ENCODE measurements at places on chromosomes 11 and 22.

GRCh38 chr11:78190871-78191538 is 2.3 kb downstream of the USP35 start:
- no peak for DNase-seq

GRCh38 chr11:84310268-84310667 is 1024.1 kb upstream of the CCDC90B start:
- DNase-seq: no peak

DNA sequence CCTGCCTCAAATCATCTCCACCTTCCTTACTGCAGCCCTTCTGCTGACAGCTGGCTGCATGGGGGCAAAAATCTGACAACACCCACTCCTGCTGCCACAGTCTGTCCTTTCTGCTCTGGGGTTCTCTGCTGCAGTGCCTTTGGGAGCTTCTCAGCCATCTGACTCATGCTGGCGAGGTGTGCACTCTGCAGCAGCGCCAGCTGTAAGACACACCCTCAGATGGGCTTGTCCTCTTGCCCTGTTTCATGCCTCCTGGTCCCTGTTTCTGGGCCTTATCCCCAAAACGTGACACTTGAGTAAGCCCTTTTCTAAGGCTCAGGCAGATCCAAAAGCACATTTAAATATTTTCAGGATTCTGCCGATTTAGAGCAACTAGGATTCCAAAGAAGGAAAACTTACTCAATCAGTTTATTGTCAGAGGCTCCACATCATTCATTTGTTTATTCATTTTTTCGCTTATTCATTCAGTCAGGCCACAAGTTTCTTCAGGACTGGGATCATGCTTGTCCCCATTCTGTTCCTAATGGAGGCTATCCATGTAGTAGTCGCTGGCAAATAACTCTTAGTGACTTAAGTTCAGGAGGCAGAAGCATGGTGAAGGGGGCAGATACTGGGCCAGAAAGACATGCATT is 60.2 kb downstream of the SMIM38 start:
- DNase-seq: no peak

DNA sequence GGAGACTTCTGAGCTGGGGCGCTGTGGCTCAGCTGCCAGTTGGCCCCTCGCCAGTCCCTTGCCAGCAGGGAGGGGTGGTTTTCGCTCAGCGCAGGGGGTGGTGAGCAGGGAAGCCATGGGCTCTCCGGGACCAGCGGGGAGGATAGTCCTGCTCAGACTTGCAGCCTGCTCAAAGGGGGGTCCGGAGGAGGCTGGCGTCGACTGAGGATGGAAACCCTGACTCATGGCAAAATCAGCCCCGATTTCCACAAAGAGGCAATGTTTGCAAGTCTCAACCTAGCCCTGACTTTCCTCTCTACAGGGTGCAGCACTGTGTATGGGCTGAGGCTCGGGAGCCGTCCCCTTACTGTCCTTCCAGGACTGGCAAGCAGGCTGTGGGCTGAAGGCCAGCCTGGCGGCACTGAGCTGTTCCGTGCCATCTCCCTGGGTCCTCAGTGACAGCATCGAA is 35.1 kb downstream of the FBLN1 start:
- no peak for DNase-seq

GRCh38 chr11:64742889-64743590 is 902 bp downstream of the RASGRP2 start:
- peak; percentile 71 for DNase-seq

GRCh38 chr11:35968386-35969088 is 24.7 kb downstream of the LDLRAD3 start:
- DNase-seq: no peak

DNA sequence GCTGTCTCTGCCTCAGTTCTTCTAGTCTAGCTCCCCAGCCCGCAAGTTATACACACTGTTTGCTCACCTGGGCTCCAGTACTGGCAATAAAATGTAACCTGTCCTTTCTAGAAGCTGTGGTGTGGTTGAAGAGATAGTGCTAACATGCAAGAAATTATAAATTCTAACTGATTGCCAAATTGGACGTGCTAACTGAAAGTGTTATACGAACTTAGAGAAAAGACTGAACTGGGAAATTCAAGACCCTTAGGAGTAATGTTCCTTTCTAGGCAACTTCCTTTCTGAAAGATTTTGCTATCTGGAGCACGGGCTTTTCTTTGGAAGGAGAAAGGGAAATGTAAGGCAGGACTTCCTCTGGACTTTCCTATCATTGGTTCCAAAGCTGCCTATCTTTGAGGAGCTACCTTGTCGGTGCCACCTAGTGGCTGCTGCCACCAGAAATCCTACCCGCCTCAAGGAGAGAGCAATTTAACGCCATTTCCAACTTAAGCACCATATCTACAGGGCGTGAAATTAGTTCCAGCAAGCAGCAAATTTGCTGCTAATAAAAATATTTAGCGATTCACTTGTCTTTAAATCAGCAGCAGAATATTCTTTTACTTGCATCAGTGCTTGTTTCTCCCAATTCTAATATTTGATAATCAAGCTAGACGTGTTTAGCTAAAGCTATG is 12.7 kb upstream of the TMEM218 start:
- no peak for DNase-seq

DNA sequence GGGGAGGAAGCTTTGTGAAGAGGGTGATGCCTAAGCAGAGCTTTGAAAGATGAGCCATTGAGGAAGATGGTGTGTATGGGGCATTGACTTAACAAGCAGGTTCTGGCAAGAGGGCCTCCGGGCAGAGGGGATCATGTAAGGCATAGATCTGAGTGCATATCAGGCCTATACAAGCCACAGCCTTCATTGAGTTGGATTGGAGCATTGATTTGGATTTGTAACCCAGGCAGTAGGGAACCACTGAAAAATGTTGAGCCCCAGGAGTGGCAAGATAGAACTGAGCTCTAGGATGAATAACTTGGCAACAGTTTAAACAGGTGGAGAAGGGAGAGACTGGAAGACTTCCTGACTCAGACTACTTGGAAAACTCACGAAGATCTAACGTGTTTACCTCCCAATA is 21.4 kb downstream of the PANX1 start:
- no peak for DNase-seq

- DNase-seq: no peak
These were observed 26.7 kb upstream of the PICK1 start for GRCh38 chr22:38030311-38031133.

DNA sequence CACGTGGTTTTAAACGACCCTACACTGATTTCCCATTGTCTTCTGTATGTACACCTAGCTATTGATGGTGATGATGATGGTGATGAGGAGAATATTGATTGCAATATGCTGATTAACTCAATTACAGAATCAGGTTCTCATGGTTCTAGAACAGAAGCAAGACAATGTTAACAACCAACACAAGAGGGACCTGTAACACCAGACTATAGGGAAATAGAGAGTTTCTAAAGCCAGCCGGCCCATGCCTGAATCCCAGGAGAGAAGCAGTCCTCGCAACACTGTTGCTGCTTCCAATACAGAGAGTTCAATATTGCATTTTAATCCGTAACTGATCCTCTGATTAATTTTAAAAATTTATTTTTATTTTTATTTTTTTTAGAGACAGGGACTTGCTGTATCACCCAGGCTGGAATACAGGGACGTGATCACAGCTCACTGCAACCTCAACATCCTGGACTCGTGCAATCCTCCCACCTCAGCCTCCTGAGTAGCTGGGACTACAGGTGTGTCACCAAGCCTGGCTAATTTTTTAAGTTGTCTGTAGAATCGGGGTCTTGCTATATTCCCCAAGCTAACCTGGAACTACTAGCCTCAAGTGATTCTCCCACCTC is 22.2 kb upstream of the UBASH3B start:
- no peak for DNase-seq

GRCh38 chr22:22219140-22219996 is 25.2 kb upstream of the VPREB1 start:
- DNase-seq: no peak

DNA sequence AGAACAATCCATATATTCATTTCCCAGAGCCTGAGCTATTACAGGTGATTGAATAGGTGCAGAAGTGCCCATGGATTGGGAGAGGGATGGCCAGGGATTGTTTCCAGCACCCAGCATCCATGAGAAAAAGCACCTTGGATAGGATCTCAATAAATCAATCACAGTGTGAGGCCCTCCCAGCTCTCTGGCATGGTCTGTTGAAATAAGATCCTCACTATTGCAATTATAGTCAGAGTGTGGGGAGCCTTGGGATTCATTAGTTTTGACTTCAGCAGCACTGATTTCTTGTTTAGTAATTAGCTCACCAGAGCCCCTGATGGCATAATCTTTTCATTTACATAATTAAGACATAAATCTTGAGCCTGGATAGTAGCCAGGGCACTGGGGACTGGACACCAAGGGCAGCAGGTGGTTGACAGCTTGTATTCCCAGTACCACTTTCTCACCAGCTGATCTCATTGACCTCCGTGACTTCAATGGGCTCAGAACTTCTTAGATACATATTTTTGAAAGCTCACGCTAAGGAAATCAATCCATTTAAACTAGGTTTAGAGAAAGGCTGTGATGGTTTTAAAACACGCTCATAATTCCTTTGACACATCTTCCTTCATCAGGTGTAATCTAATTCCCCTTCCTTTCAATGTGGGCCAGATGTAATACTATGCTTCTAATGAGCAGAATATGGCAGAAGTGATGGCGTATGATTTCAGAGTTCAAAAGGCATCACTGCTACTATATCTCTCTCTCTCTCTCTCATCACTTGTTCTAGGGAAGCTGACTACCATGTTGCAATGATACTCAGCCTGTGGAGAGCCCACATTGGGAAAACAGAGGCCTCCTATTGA is 22.1 kb upstream of the DRD2 start:
- no peak for DNase-seq

GRCh38 chr11:68327586-68328370 is 15.4 kb downstream of the LRP5 start:
- DNase-seq: no peak

DNA sequence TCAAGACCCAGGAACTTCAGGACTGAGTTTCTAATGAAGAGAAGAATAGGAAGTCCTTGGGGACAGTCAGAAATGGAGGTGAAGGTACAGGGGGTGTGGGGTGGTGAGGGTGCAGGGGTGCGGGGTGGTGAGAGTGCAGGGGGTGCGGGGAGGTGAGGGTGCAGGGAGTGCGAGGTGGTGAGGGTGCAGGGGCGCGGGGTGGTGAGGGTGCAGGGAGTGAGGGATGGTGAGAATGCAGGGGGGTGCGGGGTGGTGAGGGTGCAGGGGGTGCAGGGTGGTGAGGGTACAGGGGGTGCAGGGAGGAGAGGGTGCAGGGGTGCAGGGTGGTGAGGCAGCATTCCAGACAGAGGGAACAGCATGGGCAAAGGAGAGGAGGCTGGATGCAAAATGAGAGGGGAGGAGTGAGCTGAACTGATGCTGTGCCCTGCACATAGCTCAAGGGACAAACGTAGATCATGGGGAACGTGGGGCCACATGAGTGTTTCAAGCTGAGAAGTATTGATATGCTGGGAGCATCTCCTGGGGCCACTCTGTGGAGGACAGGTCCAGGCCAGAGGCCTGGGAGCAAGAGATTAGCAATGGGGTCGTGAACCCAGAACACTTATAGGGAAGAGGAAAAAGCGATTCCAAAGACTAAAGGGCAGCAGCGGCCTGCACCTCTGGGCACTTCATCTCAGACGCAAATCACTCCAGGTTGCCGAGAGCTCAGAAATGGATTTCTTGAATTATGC is 23.7 kb upstream of the DAGLA start:
- DNase-seq: no peak

- peak; percentile 9 for DNase-seq
These were observed 753 bp upstream of the PPARA start for GRCh38 chr22:46149512-46150033.

- no peak for DNase-seq
These were observed 6.3 kb upstream of the ARHGAP8 start for GRCh38 chr22:44745853-44746789.

DNA sequence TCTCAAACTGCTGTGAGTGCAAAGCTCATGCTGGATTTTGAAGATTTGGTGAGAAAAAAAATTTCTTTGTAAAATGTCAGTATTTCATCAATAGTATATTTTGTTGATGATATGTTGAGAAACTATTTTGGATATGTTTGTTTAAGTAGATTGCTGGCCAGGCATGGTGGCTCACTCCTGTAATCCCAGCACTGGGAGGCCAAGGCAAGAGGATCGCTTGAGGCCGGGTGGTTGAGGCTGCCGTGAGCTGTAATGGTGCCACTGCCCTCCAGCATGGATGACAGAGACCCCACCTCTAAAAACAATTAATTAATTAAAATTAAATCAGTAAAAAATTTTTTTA is 6.9 kb upstream of the IFITM3 start:
- DNase-seq: no peak

DNA sequence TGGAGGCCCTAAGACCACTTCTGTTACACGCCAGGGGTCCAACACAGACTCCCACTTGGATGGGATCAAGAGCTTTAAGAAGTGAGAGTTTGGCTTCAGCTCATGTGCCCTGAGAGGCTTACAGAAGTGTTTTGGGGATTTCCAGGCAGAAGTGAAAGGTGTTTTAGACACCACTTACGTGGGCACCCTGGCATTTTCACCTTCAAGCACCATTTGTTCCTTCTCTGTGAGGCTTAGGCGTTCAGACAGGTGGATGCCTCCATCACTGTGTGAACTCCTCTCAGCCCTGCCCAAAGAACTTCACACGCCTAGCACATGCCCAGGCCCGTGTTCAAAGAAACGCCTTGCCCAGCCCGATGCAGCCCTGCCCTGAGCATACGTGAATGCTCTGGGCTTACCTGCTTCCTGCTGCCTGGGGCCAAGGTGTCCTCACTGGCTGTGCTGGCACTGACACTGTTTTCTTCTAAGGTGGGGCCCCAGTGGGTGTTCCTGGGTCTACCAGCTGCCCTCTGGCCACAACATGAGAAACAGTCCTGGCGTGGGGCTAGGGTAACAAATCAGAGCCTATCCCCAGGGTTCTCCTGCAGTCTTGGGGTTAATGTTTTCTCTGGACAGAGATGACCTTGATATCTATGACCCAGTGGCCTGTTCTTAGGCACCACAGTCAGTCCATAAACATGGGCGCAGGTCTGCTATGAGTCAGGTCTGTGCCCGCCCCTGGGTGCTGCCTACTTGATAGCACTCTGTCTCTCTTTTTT is 34.0 kb downstream of the AMPD3 start:
- DNase-seq: no peak

GRCh38 chr11:109197656-109198055 is 224.3 kb upstream of the C11orf87 start:
- no peak for DNase-seq

GRCh38 chr22:39940757-39941305 is 19.4 kb upstream of the TMA7B start:
- DNase-seq: no peak

DNA sequence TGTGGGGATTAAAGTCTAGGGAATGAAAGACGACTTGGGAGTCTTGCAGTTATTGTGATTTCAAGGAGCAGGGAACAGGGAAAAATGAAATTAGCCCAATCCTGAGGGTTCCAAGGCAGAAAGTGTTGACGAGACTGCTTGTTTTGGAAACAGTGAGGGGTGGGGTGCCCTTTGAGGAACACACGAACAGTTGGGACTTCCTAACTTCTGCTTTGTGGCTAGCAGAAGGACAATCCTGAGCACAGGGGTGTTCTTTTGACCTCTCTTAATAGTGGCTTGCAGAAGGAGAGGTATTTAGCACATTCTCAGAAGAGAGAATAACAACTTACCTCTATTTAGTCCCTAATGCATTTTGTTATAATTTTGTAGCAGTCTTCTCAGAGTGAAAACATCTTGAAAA is 545.9 kb upstream of the ARHGAP42 start:
- no peak for DNase-seq

Data from stimulated activated CD4-positive, alpha-beta T cell treated with anti-CD3 and anti-CD28 coated beads, Interleukin-15, amount 100 ng/mL, for 1 hour (primary cell).